Stimulated activated CD4-positive, alpha-beta T cell treated with anti-CD3 and anti-CD28 coated beads, Interleukin-1b, Interleukin-23, amount 100 ng/mL, for 1 hour (primary cell): ENCODE measurements at places on chromosomes 6 and 20.

DNA sequence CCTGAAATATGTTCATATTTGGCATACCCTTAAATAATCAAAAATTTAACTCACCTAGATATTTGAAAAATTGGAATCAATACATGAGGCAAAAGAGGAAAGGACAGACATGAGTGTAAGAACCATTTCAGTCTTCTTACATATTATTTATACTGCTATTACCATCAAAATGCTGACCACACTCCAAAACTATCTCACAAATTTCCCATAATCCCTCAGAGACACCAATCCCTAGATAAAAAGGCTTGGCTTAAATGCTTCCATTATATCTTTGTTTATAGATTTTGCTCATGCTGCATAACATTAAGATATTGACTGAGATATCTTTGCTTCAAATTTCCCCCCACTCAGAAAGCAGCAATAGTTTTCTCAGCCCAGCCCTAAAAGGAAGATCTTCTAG, 11.7 kb upstream of the NT5DC1 start:
- DNase-seq = no peak

- no peak for DNase-seq
Observed at GRCh38 chr6:11163932-11164331, 52.4 kb upstream of the ERVFRD-1 start.

GRCh38 chr6:34359418-34360158, 32.9 kb downstream of the NUDT3 start:
- DNase-seq = no peak

DNA sequence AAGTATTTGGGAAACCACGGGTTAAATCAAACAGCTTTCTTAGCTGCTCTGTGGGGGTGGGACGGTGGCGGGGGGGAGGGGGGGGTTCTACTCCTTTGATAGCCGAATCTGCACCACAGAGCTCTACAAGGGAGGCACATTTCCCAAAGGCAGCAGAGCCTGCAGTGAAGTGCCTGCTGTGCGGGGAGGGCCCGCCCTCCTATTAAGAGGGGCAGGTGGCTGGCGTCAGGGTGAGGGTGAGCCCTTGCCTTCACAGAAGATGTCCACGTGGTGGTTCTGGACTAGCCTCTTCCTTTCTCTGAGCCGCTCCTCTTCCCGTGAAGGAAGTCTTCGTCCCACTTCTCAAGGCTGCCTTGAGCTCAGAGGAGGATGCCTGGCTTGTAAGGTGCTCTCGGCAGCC, 174.9 kb upstream of the THBS2 start:
- DNase-seq = no peak

DNA sequence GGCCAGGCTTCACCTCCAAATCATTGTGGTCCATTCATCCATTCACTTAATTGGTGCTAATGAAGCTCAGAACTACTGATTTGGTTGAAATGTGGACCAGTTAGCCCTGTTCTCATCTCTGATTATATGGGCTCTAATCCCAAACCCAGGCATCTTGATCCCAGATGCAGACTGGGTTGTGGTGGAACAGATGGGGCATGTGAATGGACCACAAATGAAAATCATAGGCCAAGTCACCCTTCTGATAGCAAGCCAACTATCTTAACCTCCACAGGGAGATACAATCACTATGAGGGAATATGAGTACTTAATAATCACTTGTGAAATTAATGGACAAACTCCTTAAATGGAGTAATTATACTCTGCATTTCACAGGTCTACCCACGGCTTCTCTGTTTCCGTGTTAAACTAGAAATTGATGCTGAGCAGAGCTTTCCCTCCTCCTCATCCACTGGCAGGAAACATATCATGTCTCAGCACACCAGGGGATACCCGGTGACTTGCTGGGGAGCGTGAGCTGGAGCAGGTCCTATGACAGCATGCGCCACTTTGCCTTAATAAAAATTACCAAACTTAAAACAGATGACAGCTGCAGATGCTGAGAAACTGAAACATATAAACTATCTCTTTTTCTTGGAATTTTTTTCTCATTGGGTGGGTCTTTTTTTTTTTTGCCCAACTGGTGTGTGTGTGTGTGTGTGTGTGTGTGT, 108.8 kb upstream of the HEY2 start:
- DNase-seq = no peak

DNA sequence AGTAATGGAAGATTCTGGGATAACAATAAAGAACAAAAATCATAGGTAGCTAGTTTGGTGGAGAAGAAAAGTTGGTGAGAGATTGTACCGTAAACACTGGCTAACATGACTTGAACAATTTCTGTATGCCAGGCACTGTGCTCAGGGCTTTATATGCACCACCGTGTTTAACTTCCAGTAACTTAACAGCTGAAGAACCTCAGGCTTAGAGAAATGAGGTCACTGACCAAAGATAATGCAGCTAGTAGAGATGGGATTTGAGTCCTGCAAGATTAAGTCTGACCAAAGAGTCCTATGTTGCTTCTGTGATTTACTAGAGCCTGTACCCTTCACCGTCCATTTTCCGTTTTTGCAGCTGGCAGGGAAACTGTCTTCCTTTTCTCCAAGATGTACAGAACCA, 2.7 kb downstream of the CSTF1 start:
- DNase-seq = no peak

DNA sequence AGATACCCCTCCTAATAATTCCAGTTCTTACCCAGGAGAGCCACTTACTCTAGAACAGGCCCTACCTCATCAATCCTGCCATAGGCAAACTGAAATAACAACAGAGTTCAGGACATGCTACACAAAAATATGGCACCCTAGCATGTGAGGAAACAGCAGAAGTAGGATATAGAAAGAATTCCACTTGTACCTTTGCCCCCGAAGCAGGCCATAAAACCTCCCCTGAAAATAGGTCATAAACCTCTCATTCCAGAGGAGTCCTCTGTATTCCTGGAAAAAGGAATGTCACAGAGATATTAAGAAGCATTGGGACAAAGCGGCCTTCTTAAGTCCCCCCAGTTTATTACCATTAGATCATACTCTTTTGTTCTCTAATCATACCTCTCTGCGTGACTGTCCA, 504.3 kb upstream of the MARCKS start:
- DNase-seq = no peak
